Epithelial cell of proximal tubule (primary cell): ENCODE measurements at places on chromosomes 7 and 10. TPM values are rescaled to one million over a fixed set of nuclear protein-coding genes. Genes with fewer than 3 reads are reported as not detected.

Gene SCART1
- 0.14 and 1.3 TPM in 2 replicates for total RNA-seq

Gene OR6V1
- not detected in 2 replicates for total RNA-seq

Gene LDB1
- total RNA-seq = 24.5 and 29.5 TPM in 2 replicates

Gene FFAR4
- total RNA-seq = not detected in 2 replicates

Gene OR2A7
- total RNA-seq = 2.0 and 8.0 TPM in 2 replicates

DNA sequence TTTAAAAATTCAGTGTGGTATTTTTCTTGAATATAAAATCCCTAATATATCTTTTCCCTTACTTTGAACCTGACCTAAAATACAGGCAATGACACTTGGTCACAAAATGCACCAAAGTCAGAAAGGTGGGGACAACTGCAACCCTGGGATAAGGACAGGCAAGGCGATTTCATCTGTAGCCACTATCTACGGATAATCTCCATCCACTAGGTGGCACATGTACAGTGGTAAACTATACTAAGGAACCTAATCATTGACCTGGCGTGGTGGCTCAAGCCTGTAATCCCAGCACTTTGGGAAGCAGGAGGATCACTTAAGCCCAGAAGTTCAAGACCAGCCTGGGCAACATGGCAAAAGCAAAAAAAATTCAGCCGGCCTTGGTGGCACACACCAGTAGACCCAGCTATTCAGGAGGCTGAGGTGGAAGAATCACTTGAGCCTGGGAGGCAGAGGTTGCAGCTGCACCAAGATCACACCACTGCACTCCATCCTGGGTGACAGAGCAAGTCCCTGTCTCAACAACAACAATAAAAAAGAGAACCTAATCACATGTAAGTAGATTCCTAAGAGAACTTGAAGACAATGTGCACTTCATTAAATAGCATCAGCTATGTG is 98.9 kb downstream of the KMT2C start:
- DNase-seq = no peak

DNA sequence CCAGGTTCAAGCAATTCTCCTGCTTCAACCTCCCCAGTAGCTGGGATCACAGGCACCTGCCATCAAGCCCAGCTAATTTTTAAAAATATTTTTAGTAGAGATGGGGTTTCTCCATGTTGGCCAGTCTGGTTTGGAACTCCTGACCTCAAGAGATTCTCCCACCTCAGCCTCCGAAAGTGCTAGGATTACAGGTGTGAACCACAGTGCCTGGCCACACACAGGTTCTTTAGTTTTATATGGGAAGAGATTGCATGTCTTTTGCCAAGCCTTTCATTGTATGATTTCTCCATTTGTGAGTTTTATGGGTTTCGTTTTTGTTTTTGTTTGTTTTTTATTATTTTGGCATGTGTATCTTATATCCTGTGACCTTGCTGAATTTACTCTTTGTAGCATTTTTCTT is 40.9 kb downstream of the C1GALT1 start:
- no peak for DNase-seq

DNA sequence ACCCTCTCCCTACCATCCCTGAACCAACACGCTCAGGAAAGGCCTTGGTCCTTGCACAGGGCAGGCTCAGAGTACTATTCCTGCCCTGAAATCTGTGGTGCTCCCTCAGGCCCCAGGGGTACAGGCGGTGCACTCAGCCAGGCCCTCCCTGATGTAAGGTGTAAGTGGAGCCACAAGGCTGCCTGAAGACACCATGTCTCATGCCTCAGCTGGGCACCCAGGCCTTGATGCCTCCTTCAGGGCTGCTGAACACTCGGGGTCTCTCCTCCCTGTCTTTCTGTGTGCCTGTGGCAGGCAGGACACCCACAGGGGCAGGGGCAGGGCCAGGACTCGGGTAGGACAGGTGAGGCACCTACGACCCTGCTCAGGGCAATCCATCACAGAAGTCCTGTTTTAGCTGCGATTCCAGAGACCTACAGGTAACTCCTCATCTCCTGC is 22.9 kb upstream of the ANTXRL start:
- no peak for DNase-seq

DNA sequence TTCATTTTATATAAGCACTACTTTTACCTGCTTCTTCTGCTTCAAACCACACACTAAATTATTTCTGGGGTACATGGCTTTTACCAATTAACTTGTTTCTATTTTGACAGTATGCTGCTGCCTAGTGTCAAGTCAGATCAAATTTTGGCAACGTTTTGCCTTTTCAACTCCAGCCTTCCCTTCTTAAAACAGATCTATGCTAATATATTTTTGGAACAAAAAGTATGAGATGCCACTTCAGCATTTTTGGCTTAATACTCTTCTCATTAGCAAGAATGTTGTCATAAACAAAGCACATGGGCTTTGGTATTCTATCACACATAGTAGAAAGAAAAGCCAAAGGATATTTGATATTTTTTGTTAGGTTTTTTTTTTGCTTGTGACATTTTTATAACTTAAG is 47.8 kb downstream of the SPAM1 start:
- DNase-seq = no peak

GRCh38 chr10:43808136-43808535 is 159.5 kb upstream of the ZNF32 start:
- no peak for DNase-seq

DNA sequence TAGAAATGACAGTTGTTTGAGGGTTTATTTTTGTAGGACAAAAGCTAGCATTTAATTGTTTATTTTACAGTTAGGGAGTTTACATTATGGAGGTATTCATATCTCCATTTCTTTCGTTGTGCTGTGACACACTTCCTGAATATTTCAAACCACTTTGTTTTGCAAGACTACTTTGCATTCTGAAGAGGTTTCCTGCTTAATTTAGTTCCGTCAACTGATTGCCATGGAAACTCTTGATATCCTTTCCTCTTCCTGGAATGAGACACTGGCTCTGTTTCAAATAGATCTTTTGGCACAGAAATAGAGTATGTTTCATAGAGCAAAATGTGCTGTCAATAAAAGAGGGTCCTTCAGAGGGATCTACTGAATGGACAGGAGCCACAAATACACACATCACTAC is 159.5 kb upstream of the AGR3 start:
- no peak for DNase-seq

- DNase-seq = no peak
These were observed 486 bp downstream of the HIPK2 start for GRCh38 chr7:139777133-139777891.

- DNase-seq = no peak
These were observed 644 bp downstream of the UMAD1 start for GRCh38 chr7:7641129-7641663.

DNA sequence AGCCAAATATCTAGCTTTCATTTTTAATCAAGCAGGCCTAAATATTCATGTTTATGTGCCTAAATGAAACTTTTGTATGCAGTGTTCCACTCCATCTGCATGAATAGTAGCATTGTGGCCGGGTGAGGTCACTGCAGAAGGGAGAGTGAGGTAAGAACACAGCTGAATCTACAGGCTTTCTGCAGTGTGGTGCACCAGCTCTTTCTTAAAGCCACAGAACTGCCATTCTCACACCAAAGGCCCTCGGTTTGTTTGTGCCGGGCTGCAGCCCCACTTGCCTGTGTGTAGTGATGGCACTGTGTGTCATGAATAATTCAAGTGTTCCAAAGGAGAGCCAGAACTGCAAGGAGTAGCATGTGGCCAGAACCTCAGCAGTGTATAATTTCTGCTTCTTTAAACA is 204.1 kb downstream of the TRIL start:
- no peak for DNase-seq

- no peak for DNase-seq
These were observed 86.3 kb downstream of the TRRAP start for GRCh38 chr7:98964596-98964995.

GRCh38 chr10:125783957-125784356 is 8.3 kb upstream of the MMP21 start:
- no peak for DNase-seq

GRCh38 chr10:16458166-16458955 is 21.6 kb downstream of the PTER start:
- no peak for DNase-seq

DNA sequence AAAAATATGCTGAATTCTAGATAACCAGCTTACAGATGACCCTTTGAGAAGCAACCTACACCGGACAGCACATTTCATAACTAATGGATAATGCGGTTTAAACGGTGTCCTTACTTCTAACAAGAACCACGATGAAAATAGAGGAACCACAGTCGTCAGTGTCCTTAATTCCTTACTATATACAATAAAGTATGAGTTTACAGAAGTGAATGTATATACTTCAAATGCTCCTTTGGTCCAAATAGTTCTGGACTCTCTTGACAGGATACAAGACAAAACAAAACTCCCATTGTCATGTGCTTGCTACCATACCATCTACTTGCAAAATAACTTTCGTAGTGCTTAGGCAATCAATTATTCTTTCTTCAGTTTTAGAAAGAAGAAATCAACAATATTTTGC is 2.4 kb downstream of the NAMPT start:
- no peak for DNase-seq
